Activated naive CD4-positive, alpha-beta T cell (primary cell): ENCODE measurements at places on chromosomes 1 and 21.

DNA sequence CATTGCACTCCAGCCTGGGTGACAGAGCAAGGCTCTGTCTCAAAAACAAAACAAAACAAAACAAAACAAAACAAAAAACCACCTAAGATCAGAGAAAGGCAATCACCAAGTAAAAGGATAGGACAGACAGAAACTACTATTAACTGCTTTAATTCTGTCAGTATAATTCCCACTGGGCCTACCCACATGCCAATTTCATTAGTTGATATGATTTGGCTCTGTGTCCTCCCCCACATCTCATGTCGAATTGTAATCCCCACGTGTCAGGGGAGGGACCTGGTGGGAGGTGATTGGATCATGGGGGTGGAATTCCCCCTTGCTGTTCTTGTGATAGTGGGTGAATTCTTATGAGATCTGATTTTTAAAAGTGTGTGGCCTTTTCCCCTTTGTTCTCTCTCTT is 27.2 kb upstream of the CAPZB start:
- no peak for DNase-seq

DNA sequence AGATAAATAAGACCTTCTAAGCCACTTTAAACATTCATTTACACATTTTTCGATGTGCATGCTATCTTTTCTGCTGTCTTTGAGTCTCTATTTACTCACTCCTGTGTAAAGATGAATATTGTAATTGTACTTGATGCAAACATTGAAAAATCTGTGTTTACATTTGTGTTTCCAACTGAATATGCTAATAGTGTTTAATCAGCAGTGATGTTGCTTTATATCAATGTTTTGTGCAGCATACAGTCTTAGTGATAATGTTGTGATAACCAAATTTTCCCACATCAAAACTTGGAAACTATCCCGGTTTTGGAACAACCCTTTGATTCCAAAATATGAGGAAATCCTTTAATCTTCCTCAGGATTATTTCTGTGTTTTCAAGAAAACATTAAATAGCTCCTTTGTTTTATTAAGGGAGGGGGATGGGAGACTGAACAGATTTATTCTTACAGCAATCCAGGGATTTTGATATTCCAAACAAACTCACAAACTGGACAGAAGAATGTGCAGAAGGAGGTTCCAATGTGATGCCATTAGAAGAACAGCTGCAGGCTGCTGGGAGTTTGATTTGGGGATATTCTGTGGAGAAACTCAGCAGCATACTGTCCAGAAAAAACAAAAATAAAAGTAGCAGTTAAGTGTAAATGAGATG is 248.0 kb downstream of the S1PR1 start:
- DNase-seq: no peak

GRCh38 chr1:103211073-103211472 is 102.8 kb upstream of the COL11A1 start:
- no peak for DNase-seq

DNA sequence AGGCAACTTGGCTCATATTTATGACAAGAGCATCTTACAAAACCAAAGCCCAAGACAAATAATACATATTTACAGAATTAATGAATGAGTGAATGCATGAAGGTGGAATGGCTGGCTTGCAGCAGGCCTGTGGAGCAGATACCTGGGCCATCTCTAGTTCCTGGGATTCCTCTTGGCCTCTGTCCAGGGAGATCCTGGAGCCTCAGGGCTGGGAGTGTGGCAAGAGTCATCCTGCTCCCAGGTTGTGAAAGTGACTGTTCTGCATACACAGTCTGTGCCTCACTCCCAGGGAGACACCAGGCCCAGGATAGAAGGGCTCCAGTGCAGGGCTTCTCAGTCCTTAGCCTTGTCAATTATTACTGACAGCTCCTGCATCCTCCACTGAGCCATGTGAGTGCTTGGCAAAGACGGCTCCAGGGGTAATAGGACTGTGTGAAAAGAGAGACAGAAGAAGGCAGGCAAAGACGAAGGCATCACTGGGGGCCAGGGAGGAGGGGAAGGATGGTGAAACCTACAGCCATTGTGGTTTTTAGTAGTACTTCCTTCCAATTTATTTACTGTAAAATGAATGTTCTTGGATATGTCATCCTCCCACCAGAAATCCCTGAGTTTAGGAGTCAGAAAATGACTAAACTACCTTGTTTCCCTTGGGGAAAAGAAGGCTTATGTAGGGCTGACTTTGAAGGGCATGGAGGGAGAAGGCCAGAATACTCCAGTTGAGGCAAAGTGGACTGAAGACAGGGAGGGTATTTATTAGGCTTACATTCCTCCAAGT is 14.3 kb upstream of the KPRP start:
- no peak for DNase-seq

GRCh38 chr1:152107984-152108881 is 7.0 kb downstream of the TCHH start:
- DNase-seq: no peak

GRCh38 chr1:12516741-12517140 is 101.3 kb downstream of the DHRS3 start:
- DNase-seq: no peak

DNA sequence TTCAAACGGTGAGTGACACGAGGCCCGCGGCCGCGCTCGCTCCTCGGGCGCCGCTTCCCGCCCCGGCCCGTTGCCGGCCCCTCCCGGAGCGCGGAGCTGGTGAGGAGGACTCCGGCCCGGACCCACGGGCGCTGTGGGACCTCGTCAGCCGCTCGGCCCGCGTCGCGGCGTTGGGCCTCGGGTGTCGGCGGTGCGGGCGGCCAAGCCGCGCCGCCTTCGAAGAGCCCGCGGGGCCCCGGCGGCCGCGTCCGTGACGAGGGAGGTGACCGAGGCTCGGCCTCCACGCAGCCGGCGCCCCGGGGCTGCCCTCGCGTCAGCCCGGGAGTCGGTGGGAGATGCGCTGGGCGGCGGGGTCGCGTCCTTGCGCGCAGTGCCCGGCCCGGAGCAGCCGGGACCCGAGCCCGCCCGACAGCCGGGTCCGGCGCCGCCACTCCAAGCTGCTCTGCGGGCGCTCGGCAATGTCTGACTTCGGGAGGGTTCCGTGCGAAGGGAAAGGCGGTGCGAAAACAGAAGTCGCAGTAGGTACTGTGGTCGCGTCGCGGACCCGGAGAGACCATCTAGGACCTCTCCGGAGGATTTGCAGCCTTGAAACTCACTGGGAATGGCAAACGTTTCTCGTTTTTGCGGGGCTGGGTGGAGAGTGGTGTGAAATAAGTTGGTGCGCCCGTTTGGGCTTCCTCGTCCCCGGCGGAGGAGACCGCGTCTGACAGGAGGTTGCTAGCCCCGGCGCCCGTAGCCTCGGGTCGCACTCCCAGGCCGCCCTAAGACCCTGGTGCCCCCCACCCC is 829 bp downstream of the SPEN start:
- peak; percentile 13 for DNase-seq
